ENCODE measurements at places on chromosomes 12 and 14.
A peak's percentile ranks its signal among the peaks of the same experiment; 100 is the strongest.

- DNase-seq: no peak
Observed at GRCh38 chr12:129434790-129435189, 469.0 kb downstream of the TMEM132D start.

DNA sequence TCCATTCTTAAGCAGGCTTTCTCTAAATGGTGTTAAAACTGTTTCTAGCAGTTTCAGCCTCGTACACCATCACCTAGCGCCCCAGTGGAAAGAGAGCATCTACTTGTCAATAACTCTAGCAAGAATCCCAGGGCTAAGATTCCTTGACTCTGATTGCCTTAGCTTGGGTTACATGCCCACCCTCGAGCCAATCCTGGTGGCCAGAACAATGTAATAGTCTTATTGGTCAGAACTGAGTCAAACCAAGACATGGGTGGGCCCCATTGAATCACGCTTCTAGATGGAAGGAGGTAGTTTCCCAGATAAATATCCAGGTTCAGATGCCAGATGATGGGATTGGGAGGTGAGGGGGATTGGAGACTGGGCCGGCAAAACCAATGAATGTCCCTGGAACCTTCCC, 55.9 kb upstream of the MED13L start:
- DNase-seq: no peak

DNA sequence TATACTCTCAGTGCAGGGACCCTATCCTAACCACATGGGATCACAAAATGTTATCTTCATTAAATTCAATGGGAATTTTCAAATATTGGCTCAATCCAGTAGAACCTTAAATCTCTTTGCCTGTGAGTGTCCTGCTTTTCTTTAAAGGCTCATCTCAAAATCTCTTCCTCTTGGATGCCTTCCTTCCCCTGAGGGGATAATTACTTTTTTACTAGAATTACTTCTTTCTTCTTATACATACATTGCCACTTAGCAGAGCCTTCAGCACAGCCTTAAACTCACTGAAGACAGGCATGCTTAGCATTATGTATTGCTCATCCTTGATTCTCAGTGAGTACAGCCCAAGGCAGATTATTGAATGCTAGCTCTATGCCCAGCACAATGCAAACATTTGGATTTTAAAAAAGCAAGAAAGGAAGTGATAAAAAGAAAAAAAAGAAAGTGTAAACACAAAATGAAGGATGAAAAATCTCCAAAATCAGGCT, 1918.0 kb upstream of the FLRT2 start:
- DNase-seq: no peak

- DNase-seq: no peak
Observed at GRCh38 chr12:50325890-50326391, 42.6 kb upstream of the LIMA1 start.

DNA sequence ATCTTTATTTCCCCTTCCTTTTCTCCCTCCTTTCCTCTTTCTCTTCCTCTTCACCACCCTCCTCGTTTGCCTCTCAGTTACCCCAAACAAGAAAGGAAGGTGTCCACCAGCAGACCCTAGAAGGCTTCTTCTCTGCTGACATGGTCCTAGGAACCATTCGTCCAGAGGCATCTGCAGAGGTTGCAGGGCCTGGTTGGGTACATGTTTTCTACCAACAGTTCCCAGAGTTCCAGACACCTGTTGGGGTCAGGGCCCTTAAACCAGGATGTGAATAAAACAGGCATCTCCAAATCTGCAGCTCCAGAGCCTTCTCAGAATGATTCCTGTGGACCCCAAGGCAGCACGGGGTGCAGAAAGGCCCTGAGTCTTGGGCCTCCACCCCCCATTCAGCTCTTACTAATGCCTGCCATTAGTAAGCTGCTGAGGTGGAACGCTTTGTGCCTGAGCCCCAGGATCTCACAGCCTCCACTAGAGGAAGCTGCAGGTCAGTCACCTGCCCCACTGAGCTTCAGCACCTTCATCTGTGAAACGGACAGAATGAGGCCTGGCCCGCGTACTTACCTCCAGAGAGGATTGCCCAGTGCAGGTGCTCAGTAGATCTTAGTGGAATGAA, 130.4 kb downstream of the DICER1 start:
- DNase-seq: no peak

DNA sequence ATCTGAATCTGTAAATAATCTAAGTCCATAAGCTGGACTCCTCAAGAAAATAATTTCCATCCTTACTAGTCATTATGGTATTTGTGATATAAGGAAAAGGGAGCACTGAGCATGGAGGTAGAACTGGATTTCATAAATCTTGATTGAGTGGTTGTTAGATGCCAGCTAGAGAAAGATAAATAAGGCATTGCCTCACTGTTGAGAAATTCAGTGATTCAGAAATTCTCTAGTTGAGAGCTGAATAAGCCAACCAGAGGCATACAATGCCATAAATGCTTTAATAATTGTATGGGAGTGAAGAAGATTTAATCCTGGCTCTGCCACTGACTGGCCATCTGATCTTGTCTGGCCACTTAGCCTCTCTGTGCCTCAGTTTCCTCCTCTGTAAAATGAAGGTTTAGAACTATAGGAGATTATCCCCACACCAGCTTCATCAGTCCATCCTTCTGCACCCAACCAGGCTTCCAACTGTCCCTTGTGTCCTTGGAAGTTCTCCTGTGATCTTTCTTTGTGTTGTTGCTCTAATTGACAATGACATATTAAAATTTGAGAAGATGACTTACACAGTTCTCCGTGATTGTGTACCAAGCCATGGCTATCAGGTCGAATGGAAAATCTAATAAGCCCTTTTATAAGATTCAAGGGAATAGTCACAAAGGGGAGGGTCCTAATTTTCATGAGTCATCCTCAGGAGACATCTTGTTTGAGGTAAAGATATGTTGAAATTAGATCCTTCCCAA, 394.3 kb downstream of the EGLN3 start:
- DNase-seq: no peak

DNA sequence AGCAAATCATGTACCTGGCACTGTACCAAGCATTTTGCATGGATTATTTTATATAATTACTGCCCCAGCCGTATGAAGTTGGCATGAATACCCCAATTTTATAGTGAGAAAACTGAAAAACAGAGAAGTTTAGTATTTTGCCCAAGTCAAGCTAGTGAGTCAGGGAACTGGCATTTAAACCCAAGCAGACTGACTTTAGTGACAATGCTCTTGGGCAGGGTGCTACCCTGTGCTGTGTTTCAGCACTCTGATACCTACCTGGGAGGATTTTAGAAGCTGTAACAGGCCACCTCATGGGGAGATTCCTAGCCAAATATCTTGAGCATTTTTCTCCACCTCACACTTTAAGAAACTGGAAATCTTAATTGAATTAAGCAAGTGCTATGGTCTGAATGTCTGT, 98.1 kb upstream of the MAX start:
- no peak for DNase-seq

- DNase-seq: no peak
Observed at GRCh38 chr12:3178671-3179313, 101.6 kb downstream of the TSPAN9 start.

DNA sequence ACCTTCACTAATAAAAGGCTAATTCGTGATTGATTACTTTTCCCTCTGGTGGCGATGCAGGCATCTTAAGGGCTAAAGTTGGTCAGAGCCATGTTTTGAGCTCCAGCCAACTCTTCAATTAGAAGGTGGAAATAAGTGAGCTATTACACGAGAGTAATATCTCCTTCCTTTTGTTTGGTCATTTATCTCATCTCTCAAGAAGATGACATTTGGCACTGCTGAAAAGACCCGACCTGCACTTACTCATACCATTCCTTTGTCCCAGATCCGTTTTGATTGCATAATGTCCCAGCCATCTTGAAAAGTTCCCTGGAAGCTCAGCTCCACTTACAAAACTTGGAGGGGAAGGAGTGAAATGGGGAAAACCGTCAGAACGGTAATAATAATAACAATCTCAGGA, 316.2 kb downstream of the VRK1 start:
- DNase-seq: no peak

- DNase-seq: no peak
Observed at GRCh38 chr14:80003138-80003537, 208.2 kb downstream of the DIO2 start.

DNA sequence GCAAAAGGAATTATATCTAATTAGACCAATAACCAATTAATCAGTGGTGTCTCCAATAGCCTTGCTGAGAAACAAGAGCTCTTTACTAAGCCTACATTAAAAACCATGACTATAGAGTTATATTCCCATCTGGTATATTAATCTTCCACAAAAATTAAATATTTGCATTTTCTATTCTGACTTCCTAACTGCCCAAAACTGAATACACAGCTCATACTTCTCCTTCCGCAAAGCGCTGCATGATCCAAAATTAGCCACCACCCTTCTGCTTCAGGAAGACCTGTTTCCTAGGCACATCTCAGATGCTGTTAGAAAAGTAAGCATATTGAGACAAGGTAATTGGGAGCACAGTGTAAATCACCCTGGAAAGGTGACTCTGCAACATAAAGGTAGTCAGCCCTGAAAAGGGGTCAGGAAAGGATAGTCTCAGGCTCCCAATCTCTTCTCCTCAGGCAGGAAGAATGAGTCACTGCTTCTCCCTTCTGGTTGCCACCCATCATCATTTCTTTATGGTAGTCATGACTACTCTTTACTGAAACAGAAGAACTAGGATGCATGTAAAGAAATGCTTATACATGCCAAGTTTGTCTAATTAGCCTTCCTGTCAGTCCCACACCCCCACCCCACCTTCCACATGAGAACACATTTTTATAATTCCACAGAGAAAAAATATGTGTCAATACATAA, 54.3 kb downstream of the PLCZ1 start:
- no peak for DNase-seq

DNA sequence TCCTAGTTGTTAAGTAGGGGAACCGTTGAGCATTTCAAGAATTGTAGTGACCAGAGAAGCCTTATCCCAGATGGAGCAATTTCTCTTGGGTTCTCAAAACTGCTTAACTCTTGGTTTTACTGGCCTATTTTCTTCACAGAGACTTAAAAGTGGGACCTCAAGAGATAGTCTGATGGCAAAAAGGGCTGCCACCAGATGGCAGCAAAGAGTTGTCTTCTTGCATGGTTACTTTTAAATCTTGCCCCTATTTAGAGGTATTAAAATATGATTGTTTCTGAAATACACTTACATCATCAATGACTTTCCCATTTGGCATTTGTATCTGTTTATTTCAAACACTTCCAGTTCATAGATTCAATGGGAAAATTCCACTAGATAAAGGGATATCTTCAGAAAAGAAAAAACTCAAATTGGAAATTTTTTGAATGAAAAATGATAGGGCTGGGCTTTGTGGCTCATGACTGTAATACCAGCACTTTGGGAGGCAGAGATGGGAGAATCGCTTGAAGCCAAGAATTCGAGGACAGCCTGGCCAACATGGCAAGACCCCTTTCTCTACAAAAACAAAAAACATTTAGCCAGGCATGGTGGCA, 69.9 kb upstream of the CNTN1 start:
- DNase-seq: peak; percentile 22

DNA sequence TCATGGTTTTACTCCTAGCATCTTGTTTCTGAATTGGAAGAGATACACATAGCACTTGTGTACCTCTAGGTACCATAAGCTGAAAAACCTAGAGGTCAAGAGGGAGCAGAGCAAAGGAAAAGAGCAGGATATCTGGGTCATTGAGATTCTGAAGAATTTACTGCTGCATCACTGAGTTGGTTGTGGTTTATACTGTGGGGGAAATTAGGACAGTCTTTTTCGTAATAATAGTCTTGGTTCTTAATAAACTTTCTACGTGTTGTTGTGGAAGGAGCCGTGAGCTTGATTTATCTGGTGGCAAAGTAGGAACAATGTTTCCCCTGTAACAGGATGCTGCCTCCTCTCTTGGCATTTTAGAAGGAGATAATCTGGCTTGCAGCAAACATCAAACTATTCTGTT, 80.2 kb downstream of the SLC4A8 start:
- no peak for DNase-seq

- DNase-seq: no peak
Observed at GRCh38 chr12:58202933-58203718, 261.8 kb downstream of the ATP23 start.

- peak; percentile 41 for DNase-seq
Observed at GRCh38 chr12:92143686-92144630, 1.7 kb downstream of the BTG1 start.

- DNase-seq: peak; percentile 48
Observed at GRCh38 chr14:52259434-52259833, 8.1 kb upstream of the PTGDR start.

DNA sequence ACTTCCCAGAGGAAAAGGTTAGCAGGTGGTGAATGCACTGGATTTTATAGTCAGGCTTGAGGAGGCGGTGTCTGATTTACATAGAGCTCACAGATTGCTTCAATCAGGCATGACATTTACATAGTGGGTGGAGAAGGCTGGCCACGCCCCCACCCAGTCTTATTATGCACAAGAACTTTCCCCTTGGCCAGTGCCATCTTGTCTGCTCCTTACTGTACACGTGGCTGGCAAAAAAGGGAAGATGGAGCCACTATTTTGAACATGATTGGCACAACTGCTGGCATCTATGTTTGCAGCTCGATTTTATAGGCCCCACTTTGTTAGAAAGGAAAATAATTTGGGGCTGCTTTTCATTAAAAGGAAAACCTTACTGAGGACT, 10.9 kb upstream of the LGMN start:
- no peak for DNase-seq

DNA sequence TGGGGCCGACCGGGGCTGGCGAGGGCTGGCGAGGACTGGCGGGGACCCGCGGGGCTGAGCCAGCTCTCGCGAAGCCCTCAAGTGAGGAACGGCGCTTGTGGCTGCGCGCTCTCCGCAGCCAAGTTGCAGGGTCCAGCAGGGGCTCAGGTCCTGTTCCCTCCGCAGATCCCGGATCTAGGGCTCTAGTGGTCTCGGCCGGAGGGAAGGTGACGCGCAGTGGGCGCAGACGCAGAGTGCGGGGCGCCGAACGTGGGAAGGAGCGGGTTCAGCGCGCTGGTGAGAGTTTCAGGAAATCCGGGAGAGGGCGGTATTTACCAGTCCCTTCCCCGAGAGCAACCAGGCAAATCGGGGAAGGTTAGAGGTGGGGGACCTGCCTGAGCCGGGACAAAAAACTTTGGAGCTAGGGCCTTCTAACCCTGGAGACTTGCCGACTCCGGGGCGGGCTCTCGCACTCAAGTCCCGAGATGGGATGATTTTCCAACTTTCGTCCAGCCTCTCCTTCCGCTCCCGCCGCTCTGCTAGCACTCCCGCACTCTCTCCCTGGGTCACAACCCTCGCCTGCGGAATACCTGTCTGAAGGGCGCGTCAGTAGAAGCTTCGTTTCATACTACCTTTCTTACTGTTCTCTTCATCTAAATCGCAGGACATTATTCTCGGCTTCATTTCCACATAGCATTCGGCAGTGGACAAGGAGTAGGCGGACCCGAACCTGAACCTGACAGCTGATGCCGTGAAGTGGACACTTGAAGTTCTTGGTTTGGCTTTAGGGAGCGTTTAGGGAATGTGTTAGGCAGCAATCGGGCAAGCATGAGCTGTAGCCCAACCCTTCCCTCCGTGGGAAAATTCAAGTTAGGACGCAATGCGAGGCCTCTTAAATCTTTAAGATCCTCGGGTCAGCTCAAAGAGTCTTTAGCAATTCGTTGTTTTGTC, 13.6 kb upstream of the PAX9 start:
- no peak for DNase-seq

DNA sequence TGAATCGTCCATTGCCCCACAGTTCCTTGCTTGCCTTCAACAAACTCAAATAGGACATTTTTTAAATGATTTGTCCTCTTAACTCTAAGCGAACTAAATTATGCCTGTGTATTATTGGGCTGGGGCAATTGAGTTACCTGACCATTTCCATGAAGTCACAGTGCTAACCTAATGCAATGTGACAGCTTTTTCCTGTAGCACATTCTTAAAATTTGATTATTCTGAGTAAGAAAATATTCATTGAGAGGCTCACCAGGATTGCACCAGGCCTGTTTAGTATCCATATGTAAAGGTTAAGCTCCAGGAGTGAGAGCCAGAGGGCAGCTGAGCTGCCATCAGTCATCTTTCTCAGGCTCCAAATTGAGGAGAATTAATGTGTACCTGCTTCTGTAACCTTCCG, 90.9 kb downstream of the GPR65 start:
- DNase-seq: no peak
